Chondrocyte (in vitro differentiated cells): ENCODE measurements at places on chromosomes 2 and 18. TPM values are rescaled to one million over a fixed set of nuclear protein-coding genes. Genes with fewer than 3 reads are reported as not detected.
A peak's percentile ranks its signal among the peaks of the same experiment; 100 is the strongest.

CNDP1 gene
- 0.22 TPM in 1 of 3 replicates, not detected in the others for total RNA-seq

IL37 gene
- not detected in 3 replicates for total RNA-seq

NPHP1 gene
- 2.6 to 4.8 TPM (median 3.3 TPM) in 3 replicates for total RNA-seq

LYG2 gene
- total RNA-seq = not detected in 3 replicates

OTOF gene
- total RNA-seq = not detected in 3 replicates

DNA sequence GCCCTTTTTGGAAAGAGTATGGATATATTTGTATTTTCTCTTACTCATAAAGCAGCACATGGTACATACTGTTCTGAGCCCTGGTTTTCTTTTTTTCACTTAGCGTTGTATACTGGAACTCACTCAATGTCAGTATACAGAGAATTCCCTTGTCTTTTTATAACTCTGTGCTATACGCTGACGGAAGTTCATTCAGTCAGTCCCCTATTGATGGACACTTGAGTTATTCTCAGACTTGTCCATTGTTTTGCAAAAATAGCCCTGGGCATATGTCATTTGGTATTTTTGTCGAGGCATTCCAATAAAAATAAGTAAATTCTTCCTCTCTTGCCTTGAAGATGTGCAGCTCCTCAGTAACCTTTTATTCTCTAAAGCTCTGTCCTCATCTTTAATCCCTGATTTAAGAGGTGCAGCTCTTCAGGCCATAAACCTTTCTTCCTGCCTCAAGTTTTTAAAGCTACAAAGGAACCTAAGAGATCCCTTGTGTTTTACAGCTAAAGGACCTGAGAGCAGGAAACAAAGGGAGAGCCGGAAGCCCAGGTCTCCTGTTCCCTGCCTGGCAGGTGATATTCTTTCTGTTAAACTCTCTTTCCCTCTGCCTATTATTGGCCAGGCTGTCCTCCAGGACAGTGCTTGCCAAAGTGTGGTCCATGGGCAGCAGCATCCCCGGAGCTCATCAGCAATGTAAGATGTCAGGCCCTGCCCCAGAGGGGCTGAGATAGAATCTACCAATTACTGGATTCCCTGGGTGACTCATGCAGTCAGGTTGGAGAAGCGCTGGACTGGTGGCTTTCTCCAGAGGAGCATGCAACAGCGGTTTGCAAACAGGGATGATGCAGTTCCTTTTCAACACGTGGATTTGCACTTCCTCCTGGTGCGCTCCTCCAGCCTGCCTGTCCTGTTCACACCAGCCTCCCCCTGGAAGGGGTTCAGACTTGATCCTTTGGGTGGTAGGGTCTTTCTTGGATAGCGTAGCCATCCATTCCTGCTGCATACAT, 158.0 kb downstream of the NEDD4L start:
- DNase-seq = no peak

DNA sequence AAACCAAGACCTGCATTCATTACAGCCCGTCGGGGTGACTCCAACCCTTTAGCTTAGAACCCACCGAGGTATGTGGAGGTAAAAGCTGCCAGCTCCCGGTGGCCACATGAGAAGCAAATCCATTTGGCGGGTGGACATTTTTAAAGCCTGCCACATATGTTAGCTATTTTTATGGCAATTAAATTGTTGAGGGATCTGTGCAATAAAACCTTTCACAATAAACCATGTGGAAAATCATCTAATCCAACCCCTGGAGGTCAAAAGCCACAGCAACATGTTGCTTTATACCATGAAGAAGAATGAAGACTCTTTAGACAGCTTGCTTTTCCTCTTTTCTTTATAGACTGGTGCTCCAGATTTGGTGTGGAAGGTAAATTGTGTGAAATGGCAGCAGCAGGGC, 176.3 kb downstream of the AGPS start:
- DNase-seq = no peak

- no peak for DNase-seq
Observed at GRCh38 chr18:36185157-36185556, 2.1 kb upstream of the MOCOS start.

DNA sequence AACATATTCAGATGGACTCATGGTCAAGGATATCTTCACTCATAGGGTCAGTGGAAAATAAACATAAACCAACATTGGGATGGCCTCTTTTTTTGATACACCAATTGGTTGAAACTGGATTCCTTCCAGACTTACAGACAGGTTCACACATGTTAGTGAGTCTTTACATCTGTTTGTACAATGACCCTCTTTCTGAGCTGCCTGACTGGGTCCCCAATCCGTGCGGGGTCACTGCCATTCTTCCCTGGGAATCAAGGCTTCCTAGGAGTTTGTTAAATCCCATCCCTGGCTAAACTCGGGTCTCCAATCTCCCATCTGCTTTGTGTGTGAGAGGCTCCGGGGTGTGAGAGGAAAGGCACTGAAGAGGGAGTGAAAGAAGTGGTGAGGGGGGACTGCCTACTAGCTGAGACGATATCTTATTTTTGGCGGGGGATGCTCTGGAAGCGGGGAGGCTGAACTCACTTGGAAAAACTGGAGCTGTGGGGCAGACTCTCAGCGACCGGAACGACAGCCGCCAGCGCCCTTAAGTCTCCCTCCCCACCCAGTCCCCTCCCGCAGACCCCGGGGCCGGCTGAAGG, 487 bp downstream of the STARD6 start:
- no peak for DNase-seq

DNA sequence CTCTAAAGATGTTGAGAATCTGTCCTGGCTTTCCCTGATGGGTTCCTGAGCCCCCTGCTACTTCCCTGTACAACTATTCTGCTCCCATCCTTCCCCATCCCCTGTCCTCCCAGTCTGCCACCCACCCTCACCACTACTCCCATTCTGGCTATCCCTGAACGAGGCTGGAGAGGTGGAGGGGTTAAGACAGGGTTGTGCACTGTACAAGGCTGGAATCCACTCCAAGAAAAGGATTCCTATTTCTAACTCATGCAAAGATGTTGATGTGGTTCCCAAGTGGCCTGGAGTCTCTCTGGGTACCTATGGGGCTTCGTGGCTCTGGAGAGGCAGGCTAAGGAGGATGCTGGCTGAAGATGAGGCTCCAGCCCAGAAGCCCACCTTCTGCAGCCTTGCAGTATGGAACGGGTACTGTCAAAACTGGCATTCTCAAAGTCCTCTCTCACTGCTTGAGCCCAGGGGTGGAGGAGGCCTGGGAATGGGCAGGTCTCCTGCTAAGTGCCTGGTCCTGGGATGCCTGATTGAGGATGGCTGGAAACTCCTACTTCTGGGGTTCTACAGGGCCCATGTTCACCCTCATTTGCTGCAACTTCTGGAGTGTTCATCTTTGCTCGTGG, 1.3 kb upstream of the FEV start:
- peak; percentile 35 for DNase-seq

DNA sequence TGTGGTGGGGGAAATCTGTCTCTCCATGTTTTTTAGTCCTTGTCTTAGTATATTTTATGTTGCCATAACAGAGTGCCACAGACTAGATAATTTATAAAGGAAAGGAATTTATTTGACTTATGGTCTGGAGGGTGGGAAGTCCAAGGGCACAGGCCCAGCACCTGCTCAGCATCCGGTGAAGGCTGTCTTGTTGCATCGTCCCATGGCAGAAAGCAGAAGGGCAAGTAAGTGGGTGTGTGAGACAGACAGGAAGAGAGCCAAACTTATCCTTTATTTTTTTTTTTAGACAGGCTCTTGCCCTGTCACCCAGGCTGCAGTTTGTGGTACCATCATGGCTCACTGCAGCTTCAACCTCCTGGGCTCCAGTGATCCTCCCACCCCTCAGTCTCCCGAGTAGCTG, 98.1 kb downstream of the HS1BP3 start:
- DNase-seq = no peak

GRCh38 chr2:176156807-176157498, at the start of gene HOXD3:
Gene HOXD3, plus strand, starts transcription at chr2:176157307. Its CDS starts 11,808 bp downstream, at chr2:176169115.
- DNase-seq = no peak

DNA sequence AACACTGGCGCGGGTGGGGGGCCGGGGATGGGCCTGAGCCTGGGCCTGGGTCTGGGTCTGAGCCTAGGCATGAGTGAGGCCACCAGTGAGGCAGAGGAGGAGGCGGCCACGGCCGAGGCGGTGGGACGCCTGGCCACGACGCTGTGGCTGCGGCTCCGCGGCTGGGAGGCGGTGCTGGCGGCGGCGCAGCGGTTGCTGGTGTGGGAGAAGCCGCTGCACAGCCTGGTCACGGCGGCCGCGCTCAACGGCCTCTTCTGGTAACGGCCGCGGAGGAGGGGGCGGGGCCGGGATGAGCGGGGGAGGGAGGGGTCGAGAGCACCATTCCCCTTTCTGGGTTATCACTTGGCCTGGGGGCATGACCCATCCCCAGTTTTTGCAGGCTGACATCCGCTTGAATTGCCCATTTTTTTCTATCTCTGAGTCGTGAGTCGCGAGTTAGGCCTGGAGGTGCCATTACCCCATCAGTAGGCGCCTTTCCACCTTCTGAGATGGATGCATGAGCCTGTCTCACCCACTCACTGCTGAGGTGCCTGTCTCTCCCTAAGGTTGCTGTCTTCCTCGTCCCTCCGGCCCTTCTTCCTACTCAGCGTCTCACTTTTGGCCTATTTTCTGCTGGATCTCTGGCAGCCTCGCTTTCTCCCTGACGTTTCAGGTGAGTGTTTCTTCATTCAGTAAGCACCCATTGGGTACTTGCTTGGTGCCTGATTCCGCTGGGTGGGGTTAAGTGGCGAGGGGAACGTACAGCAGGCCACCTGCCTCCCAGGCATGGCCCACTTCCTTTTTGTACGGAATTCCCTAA, 501 bp downstream of the RETREG2 start:
- no peak for DNase-seq

GRCh38 chr2:42648796-42649195, 80.4 kb downstream of the MTA3 start:
- no peak for DNase-seq

- DNase-seq = no peak
Observed at GRCh38 chr2:85584857-85585780, 888 bp downstream of the VAMP5 start.

GRCh38 chr2:237060534-237061312, 25.0 kb upstream of the COPS8 start:
- DNase-seq = no peak

- DNase-seq = peak; percentile 84
Observed at GRCh38 chr2:239569401-239570090, 168.7 kb upstream of the HDAC4 start.

- DNase-seq = no peak
Observed at GRCh38 chr18:44802508-44802907, 121.8 kb downstream of the SETBP1 start.
